Kidney (tissue), 22 donors: ENCODE measurements at places on chromosomes 5 and 9.

- no peak for DNase-seq
Observed at GRCh38 chr5:15737036-15737821, 237.2 kb downstream of the FBXL7 start.

DNA sequence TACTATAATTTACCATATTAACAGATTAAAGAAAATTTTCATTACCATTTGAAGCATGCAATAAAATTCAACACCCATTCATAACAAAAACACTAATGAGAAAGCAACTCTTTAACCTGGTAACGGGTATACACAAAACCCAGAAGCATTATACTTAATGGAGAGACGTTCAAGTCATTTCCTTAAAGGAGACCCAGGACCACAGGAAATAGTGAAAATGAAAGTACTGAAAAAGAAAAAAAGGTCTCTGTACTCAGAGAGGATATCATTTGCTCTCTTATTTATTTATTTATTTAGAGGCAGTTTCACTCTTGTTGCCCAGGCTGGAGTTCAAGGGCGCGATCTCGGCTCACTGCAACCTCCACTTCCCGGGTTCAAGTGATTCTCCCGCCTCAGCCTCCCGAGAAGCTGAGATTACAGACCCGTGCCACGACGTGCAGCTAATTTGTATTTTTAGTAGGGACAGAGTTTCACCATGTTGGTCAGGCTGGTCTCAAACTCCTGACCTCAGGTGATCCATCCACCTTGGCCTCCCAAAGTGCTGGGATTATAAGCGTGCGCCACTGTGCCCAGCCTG is 61.6 kb downstream of the SETX start:
- DNase-seq, result no peak

GRCh38 chr9:113150670-113151611 is at the start of gene SLC31A2:
SLC31A2 (plus strand) TSS chr9:113151007; CDS start chr9:113151075, 68 bp downstream.
- peak; percentile 87 for DNase-seq

DNA sequence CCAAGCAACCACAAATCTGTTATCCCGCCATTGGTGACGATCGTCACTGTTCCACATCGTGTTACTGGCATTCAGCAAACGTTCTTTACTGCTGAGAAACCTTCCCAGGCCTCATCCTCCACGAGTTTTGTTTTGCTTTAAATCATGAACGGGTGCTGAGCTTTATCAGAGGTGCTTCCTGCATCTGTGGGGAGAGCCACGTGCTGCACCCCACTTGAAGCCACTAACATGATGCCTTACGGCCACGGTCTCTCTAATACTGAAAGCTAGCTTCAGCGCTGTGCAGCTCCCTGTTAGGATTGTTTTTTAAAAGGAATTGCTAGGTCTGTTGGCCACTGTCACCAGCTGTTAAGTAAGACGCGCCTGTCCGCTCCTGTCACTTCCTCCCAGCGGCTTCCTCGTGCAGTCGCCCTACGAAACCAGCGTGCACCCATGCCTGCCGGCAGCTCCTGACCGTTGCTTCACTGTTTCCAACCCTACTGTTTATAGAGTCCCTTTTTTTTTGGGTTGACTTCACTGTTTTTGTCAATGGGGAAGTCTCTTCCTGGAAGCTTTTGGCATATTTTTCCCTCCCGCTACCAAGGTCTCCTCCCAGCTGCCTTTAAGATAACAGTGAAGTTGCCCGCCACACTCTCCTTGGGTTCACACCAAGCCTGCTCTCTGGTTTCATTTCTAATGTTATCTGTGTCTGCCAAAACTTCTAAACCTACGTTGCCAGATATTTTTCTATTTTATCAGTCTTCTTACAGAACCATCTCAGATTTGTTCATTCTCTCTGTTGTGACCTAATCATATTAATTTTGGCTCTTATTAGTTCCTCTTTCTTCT is 20.3 kb downstream of the LPCAT1 start:
- DNase-seq, result no peak

DNA sequence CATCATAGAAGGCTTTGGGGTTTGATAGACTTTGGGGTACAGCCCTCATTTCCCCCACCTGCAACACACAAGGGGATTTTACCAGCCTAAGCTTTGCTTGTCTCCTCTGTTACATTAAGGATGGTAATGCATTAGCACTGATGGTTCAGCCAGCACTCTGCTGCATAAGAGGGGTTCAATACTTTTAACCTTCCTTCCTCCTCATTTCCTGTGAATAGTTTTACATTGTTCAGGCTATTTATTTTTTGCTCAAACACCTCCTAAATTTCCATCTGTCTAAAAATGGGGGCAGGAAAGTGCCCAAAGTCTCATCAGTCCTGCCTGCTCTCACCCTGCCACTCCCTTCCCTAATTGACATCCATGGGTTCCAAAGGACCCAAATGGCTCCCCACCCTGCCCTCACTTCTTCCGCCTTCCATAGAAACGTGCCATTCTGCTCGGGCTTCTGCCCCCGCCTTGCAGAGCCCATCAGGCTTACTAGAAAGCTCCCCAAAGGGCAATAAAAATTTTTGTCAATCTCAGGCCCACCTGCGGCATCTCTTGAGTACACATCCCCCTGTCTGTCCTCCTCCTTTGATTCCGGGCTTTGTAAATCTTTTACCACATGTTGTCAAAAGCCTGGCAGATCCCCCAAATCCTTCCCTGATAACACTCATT is 239.5 kb upstream of the SLC24A2 start:
- DNase-seq, result no peak

DNA sequence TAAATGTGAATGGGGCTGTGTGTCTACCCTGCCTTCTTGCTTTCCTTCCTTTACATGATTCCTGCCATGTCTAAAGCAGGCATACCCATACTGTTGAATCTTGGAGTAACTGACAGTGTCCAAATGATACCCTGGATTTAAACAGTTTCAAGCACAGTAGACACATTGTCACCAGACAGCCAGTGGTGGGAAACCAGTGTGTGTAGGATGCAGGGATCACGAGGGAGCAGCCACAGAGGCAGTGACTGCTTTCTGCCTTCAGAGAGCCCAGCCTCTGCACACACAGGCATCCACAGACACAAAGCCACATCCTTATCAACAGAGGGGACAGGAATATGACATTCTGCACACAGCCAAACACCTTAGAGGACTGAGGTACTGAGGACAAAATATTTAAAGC is 184.2 kb upstream of the TBCA start:
- DNase-seq, result no peak

DNA sequence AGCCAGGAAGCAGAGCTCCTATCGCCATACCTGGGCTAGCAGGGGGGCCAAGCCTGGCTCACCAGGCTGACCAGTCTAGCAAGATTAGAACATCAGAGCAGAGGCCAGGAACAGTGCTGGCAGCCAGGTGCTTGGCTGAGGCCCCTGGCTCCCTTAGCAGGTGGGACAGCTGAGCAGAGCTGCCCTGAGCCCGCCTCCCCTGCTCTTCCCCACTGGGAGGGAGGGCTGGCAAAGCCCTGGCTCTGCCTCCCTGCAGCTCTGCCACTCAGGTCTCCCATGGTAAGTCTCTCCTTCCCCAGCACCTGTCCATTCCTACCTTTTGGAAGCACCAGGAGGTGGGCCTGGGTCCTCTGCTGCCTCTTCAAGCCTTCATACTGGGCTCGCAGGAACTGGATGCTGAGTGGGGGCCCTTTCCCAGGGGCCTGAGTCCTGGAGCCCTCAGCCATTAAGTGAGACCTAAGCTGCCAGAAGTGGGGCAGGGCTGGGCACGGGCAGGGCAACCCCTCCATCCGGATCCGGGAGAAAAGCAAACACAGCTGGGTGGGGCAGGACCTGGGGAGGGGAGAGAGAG is 803 bp downstream of the C9orf152 start:
- DNase-seq, result peak; percentile 56

- DNase-seq, result no peak
Observed at GRCh38 chr9:69363191-69363590, 38.2 kb downstream of the ENTREP1 start.

DNA sequence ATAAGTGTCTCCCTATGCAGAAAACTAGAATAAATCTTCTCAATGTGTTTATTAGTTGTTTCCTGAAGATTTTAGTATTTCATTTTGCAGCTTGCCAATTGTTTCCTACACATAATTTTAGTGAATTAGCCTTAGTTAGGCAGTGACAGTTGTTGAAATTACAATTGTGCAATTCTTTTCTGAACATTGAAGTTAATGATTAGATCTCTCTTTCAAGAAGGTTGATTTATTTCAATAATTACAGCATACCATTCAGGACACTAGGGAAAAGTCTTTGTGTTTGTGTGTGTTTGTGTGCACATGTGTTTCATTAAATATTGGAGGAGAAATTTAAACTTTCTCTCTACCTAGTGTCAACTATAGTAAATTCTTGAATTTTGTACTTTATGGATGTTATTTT is 199.6 kb upstream of the MPDZ start:
- no peak for DNase-seq

GRCh38 chr9:113536483-113537228 is 73.1 kb downstream of the RGS3 start:
- no peak for DNase-seq

- no peak for DNase-seq
Observed at GRCh38 chr9:37464426-37465248, 613 bp downstream of the ZBTB5 start.
